ENCODE measurements at places on chromosomes 2 and 18. TPM values are rescaled to one million over a fixed set of nuclear protein-coding genes. Genes with fewer than 3 reads are reported as not detected.

ARHGAP15 gene
- not detected for polyA plus RNA-seq

ANTXR1 gene
- polyA plus RNA-seq: 32.8 TPM

- DNase-seq: peak; percentile 11
- peaks cover 5% of the 10 kb centered on the region for H3K27me3 ChIP-seq
- H3K27ac ChIP-seq: no peak overlapping the region
- H3K4me1 ChIP-seq: no peaks in the 10 kb centered on the region
- no peaks in the 10 kb centered on the region for H3K36me3 ChIP-seq
- H3K4me3 ChIP-seq: no peak overlapping the region
Measured at GRCh38 chr18:74040459-74041332, 106.9 kb downstream of the FBXO15 start.

DNA sequence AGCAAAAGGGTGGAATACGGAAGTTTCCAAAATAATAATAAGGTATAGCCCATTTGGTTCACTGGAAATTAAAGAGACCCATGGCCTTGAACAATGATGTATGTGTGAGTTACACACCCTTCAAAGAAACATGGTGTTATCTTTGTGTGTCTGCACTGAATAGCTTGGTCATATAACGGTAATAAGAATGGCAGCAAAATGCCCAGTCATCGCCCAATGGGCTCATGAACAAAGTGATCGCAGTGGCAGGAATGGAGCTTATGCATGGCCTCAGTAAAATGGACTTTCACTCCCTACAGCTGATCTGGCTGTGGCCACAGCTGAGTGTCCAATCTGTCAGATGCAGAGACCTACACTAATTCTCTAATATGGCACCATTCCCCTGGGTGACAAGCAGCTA, 201.3 kb downstream of the RPIA start:
- H3K27me3 ChIP-seq: no peaks in the 10 kb centered on the region
- H3K4me3 ChIP-seq: no peak overlapping the region
- H3K4me1 ChIP-seq: no peaks in the 10 kb centered on the region
- no peaks in the 10 kb centered on the region for H3K36me3 ChIP-seq

GPAT2 gene
- polyA plus RNA-seq: 0.53 TPM

TSPYL6 gene
- not detected for polyA plus RNA-seq

DNA sequence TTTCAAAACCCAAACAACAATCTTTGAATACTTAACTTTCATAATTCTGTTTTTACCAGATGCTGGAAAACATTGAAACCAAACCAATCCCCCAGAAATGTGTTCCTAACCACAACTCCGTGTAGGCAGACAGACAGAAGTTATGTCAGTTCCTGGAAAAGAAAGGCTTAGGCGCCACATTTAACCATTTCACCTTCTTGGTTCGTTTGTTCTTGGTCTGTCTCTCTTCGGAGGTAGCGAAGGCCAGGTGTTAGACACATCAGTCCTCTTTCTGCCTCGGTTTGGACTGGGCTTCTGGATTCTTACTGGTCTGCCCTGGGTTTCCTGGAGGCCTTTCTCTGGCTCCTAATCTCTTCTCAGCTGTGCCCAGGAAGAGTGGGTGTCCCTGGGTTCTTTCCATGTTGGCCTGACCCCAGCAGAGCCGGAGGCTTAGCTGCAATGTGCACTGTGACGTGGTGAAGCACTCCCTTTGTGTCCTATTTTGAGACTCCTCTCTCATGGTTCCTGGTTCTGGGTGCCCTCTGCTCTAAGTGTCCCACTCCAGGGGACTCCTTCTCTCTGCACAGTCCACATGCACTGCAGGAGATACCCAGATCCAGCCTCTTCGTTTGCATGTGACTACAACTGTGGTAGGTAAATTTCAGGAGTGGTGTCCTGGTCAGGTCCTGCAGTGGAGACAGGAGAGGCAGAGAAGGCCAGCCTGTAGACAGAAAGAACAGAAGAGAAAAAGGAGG, 23.1 kb upstream of the RAB31 start:
- peak overlapping the region; percentile 19 for H3K27ac ChIP-seq
- H3K4me3 ChIP-seq: no peak overlapping the region
- peak; percentile 64 for DNase-seq

GRCh38 chr2:75241696-75242095, 42.4 kb upstream of the TACR1 start:
- H3K4me3 ChIP-seq: no peak overlapping the region
- no peaks in the 10 kb centered on the region for H3K27me3 ChIP-seq
- no peak overlapping the region for H3K27ac ChIP-seq
- no peaks in the 10 kb centered on the region for H3K36me3 ChIP-seq

CD8B gene
- not detected for polyA plus RNA-seq

GRCh38 chr2:183248866-183249567, 124.8 kb downstream of the NUP35 start:
- peak; percentile 23 for DNase-seq
- no peak overlapping the region for H3K27ac ChIP-seq
- no peaks in the 10 kb centered on the region for H3K36me3 ChIP-seq
- H3K27me3 ChIP-seq: no peaks in the 10 kb centered on the region
- no peaks in the 10 kb centered on the region for H3K4me1 ChIP-seq

GRCh38 chr2:7057865-7058400, 140.7 kb downstream of the RNF144A start:
- no peaks in the 10 kb centered on the region for H3K27me3 ChIP-seq
- H3K36me3 ChIP-seq: no peaks in the 10 kb centered on the region
- H3K4me3 ChIP-seq: no peak overlapping the region
- H3K27ac ChIP-seq: no peak overlapping the region

DNA sequence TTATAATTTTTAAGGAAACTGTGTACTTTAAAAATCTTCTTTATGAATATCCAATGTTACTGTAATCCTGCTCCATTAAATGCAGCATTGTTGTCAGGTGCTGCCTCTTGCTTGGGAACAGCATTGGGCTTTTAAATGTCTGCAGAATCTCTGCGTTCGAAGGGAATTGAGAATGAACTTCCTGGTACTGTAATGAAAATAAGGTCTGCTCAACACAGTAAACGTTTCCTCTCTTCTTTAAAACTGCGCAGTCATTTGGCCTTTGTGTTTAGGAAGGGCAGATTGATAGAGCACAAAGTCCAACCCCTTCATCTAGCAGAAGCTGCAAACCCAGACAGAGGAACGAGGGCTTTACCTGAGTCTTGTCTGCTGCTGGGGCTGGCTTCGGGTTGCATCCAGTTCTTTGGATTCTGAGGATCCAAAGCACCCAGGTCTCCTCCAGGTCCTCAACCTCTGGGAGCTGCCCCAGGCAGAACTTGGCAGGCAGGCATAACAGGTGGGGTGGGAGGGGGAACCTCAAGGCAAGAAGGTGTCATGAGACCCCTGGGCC, 104.5 kb downstream of the UGGT1 start:
- peaks cover 7% of the 10 kb centered on the region for H3K4me1 ChIP-seq
- H3K36me3 ChIP-seq: peaks cover 6% of the 10 kb centered on the region
- no peaks in the 10 kb centered on the region for H3K27me3 ChIP-seq
- no peak overlapping the region for H3K4me3 ChIP-seq
- no peak overlapping the region for H3K27ac ChIP-seq
- no peak for DNase-seq

DNA sequence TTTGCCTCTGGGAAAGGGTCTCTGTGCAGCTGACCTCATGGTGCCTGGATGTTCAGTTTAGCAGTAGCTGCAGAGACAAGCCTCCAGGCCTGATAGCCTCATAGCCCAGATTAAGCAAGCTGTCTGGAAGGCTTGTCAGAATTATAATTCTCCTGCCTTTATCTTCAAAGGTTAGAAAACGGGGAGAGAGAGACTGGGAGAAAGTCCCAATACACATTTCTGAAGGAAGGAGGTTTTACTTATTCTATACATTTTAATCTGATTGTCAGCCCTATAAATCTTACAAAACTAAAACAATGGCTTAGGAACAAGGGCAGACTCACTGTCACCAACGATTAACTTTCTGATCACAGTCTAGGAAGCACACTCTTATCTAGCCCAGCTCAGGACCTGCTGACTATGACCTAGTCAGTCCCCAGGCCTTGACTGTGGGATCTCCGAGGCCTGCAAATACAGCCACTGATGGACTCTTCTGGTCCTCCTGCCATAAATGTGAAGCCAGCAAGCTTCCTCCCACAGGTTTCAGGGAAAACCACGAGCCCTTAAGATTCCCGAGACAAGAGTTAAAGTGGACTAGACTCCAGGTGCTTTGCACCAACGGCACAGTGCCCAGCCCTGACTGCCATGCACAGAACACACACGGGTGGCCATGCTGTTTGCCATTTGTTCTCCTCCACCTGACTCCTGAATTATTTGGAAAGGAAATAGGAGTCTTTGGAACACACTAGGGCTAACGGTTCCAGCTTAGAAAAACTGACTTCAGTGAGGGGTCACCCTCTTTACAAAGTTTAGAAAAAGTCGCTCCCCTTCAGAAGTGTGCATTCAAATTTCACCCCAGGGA, 111.4 kb upstream of the SMAD7 start:
- no peak overlapping the region for H3K27ac ChIP-seq
- DNase-seq: no peak
- H3K36me3 ChIP-seq: no peaks in the 10 kb centered on the region

GRCh38 chr2:197128897-197129296, 181.7 kb downstream of the ANKRD44 start:
- H3K36me3 ChIP-seq: no peaks in the 10 kb centered on the region
- DNase-seq: peak; percentile 45
- peaks cover 9% of the 10 kb centered on the region for H3K4me1 ChIP-seq
- no peaks in the 10 kb centered on the region for H3K27me3 ChIP-seq
- H3K27ac ChIP-seq: no peak overlapping the region
- no peak overlapping the region for H3K4me3 ChIP-seq

DNA sequence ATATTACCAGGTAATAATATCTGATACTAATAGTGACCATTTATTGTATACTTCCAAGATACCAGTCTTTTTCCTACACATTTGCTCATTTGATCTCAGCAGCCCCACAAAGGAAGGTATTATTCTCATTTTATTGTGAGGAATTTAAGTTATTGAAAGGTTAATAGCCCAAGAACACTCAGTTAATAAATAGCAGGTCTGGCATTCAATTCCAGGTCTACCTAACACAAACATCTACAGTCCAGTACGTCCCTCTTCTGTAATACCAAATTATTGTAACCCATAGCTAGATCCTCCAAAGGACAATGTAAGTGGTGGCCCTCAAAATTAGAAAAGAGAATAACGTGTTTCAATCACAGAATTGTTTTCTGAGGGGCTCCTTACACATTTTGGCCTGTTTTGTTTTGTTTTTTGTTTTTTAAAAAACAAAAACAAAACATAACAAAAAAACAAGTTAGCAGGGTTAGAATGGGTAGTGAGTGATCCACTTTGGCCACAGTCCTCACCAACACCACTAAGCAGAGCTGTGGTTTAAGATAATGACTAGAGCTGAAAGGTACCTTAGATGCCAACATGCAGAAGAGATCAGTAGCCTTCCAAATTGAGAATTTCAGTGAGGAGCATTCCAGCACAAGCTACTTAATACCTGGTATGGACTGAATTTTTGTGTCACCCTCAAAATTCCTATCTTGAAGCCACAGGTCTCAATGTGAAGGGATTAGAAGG, 137.5 kb downstream of the DYM start:
- H3K27me3 ChIP-seq: no peaks in the 10 kb centered on the region
- no peak overlapping the region for H3K27ac ChIP-seq
- H3K36me3 ChIP-seq: no peaks in the 10 kb centered on the region
- H3K4me3 ChIP-seq: no peak overlapping the region

DNA sequence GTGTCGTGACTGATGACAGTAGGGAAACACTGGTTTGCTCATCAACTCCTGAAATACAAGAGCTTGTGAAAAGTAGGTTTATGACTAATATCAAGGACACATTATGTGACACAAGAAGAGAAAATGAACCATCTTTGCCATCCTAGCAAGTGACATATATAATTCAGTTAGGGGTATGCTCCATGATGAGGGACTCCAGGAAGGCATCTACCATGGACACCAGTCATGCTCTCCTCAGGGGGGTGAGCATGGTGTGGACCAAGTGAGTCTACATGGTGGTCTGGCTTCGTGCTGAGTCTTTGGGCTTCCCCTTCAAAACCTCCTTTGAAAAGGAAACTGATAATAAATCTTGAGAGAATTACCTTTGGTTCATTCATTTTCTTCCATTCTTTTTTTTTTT, 11.7 kb upstream of the SERPINB5 start:
- H3K27me3 ChIP-seq: peaks cover 13% of the 10 kb centered on the region
- H3K27ac ChIP-seq: no peak overlapping the region
- DNase-seq: no peak
- H3K4me1 ChIP-seq: no peaks in the 10 kb centered on the region

HOXD11 gene
- not detected for polyA plus RNA-seq

CYRIA gene
- 1.1 TPM for polyA plus RNA-seq

CTAGE1 gene
- 0.10 TPM for polyA plus RNA-seq

- H3K36me3 ChIP-seq: no peaks in the 10 kb centered on the region
- H3K4me1 ChIP-seq: no peaks in the 10 kb centered on the region
- H3K27me3 ChIP-seq: no peaks in the 10 kb centered on the region
- H3K4me3 ChIP-seq: no peak overlapping the region
Measured at GRCh38 chr2:63301481-63301880, 250.9 kb downstream of the OTX1 start.

DNA sequence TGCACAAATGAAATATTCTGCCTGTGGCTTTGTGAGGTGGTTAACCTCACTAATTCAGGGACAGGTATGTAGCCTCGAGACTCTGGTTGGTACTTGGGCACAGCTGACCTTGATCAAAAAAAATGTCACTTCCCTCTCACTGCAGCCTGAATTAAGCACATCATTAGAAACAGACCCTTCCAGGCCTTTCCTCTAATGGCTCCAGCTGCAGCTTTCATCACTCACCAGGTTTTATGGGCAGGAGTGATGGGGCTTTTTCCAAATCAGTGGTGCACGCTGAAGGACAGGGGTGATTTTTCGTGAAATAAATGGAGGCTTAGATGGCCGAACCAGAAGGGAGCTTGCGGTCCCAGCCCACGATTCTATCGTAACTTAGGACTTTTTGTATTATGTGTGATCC, 213.0 kb upstream of the RAB12 start:
- H3K4me1 ChIP-seq: peaks cover 2% of the 10 kb centered on the region
- no peaks in the 10 kb centered on the region for H3K27me3 ChIP-seq
- H3K27ac ChIP-seq: no peak overlapping the region
- DNase-seq: no peak
- no peak overlapping the region for H3K4me3 ChIP-seq

- peaks cover 8% of the 10 kb centered on the region for H3K36me3 ChIP-seq
- peaks cover 2% of the 10 kb centered on the region for H3K4me1 ChIP-seq
- no peak for DNase-seq
- H3K27me3 ChIP-seq: no peaks in the 10 kb centered on the region
- no peak overlapping the region for H3K27ac ChIP-seq
Measured at GRCh38 chr2:186610785-186611184, 20.9 kb downstream of the ITGAV start.

- H3K4me3 ChIP-seq: no peak overlapping the region
- H3K27me3 ChIP-seq: no peaks in the 10 kb centered on the region
- no peak for DNase-seq
- H3K36me3 ChIP-seq: no peaks in the 10 kb centered on the region
- H3K4me1 ChIP-seq: peaks cover 3% of the 10 kb centered on the region
- H3K27ac ChIP-seq: no peak overlapping the region
Measured at GRCh38 chr2:54546923-54547720, 91.0 kb downstream of the SPTBN1 start.

DNA sequence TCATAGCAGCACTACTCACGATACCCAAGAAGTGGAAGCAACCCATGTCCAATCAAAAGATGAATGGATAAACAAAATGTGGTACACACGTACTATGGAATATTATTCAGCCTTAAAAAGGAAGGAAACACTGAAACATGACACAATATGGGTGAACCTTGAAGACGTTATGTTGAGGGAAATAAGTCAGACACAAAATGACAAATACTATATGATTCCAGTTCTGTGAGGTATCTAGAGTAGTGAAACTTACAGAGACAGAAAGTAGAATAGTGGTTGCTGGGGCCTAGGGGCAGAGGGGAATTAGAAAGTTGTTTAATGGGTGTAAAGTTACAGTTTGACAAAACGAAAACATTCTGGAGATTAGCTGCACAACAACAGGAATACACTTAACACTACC, 24.7 kb downstream of the TLK1 start:
- H3K27me3 ChIP-seq: no peaks in the 10 kb centered on the region
- H3K36me3 ChIP-seq: no peaks in the 10 kb centered on the region
- H3K4me3 ChIP-seq: no peak overlapping the region
- H3K4me1 ChIP-seq: peaks cover 2% of the 10 kb centered on the region
- no peak overlapping the region for H3K27ac ChIP-seq

EIF2B4 gene
- polyA plus RNA-seq: 40.3 TPM

MBOAT2 gene
- 33.9 TPM for polyA plus RNA-seq

TNS1 gene
- 41.1 TPM for polyA plus RNA-seq

Measured in IMR-90 (cell line).